ENCODE measurements at places on chromosomes 4 and X. TPM values are rescaled to one million over a fixed set of nuclear protein-coding genes. Genes with fewer than 3 reads are reported as not detected.
A peak's percentile ranks its signal among the peaks of the same experiment; 100 is the strongest.

- no peak for DNase-seq
Measured at GRCh38 chr4:149788300-149788699, 27.3 kb downstream of the IQCM start.

Gene CENPVL1
- not detected for total RNA-seq

GRCh38 chr4:8319061-8319460 is 49.5 kb downstream of the HTRA3 start:
- DNase-seq: no peak

- DNase-seq: peak; percentile 20
Measured at GRCh38 chr4:15006416-15007024, 4.2 kb downstream of the CPEB2 start.

DNA sequence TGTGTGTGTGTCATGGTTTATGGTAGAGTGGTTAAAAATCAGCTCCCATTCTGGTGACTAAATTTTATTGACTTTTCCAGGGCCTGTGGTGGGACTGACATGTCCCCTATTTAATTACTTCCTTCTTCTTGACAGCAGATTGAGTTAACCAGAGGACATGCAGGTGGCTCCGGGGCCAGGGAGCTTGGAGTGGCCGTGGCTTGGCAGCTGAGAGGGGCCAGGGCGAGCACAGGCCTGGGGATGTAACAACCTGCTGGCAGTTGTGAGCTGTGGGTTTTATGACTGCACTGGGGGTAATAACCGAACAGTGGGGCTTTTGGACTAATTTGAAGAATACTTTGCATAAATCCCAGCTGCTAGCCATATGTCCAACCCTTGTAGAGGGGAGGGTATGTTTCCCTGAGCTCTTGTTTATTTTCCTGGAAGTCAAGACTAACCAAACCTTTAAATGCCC is 186.0 kb downstream of the MID1IP1 start:
- peak; percentile 6 for DNase-seq

DNA sequence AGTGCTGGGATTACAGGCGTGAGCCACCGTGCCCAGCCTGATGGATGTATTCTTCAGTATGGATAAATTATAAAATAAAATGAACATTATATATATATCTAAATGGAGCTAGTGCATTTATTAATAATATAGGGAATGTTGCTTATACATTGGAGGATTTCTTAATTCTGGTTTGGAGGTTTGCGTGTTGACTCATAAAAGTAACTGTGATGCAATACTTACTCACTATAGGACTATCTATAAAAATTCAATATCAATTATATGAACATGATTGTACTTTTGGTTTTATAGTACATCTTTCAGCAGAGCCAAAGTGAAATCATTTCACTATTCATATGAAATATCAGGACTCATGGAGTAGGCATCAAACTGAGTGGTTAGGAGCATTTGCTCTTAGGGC is 3.2 kb upstream of the AREG start:
- no peak for DNase-seq

DNA sequence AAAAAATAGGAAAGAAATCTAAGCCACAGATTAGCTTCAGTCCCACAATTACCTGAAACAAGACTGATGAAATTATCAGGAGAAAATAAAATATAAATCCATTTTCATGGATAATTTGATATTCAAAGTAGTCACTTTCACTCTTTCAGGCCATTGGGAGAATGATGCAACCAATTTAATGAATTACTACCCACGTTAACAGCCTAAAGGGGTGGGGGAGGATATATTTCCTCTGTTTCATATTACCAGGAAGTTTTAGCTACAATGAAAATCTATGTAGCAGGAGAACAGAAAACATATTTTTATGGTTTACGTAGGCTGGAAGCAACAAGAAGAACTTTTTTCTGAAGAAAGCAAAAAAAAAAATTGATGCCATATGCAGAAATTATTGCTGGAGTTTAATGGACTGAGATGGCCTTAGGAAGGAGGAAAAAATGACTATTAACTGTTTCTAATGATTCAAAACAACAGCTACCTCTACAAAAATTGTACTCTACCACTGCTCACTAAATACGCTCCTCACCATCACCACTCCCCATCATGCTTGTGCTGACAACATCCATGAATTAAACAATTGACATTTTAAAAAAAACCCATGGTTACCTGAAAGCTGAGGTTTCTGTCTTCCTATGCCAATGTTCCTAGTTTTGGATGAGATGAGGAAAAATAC is 100.9 kb downstream of the CXXC4 start:
- DNase-seq: no peak

DNA sequence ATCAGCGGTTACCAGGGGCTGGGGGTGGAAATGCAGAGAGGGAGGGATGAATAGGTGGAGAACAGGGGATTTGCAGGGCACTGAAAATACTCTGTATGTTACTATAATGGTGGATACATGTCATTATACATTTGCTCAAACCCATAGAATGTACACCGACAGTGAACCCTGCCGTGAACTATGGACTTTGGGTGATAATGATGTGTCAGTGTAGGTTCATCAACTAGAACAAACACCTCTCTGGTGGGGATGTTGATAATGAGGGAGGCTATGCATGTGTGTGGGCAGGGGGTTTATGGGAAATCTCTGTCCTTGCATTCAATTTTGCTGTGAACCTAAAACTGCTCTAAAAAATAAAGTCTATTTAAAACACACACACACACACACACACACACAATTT is 11.5 kb downstream of the HPSE start:
- DNase-seq: no peak

GRCh38 chrX:112874614-112875013 is 34.0 kb upstream of the AMOT start:
- DNase-seq: no peak

- no peak for DNase-seq
Measured at GRCh38 chr4:7199771-7200441, 7.6 kb downstream of the SORCS2 start.

Gene SLIT2
- 40.4 TPM for total RNA-seq

DNA sequence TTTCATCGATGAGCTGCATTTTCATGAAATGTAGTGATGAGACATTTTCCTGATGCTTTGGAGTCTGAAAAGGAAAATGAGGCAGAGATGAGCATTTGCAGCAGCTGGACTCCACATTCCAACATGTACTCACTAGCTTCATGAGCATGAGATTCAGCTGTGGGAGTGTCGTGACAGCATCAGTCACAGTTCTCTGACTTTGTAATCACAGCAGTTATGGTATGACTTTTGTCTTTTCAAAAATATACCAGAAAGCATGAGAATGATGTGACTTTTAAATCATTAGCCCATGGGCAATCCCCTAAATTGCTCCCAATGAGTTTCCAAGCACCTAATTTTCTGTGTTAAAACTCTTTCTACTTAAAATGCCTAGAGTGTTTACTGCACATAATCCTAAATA is 18.3 kb upstream of the MSL3 start:
- DNase-seq: peak; percentile 18

GRCh38 chr4:8463811-8464210 is 23.2 kb downstream of the TRMT44 start:
- no peak for DNase-seq

DNA sequence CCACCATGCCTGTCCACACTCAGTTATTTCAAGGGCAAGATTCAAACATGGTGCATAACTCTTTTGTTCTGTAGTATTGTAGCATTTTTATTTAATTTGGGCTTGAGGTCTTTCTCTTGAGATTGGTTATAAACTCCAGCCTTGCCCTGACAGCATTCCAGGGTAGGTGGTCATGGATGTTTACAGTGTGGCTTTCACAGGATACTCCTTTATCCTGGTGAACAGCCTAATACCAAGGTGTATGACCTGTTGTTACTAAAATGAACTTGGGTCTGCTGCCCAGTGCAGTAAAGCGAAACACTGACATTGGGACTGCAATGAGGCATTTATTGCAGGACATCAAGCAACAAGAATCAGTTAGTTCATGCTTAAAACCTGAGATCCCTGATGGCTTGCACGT is 434.8 kb downstream of the ANKRD50 start:
- no peak for DNase-seq

Gene GPM6B
- 17.5 TPM for total RNA-seq

GRCh38 chr4:87092389-87093141 is 127.9 kb downstream of the KLHL8 start:
- DNase-seq: no peak

- DNase-seq: no peak
Measured at GRCh38 chr4:88693792-88694191, 3.8 kb downstream of the NAP1L5 start.

- no peak for DNase-seq
Measured at GRCh38 chrX:53440621-53441517, 6.7 kb upstream of the HSD17B10 start.

Gene ASB12
- total RNA-seq: 2.6 TPM

Gene SULT1E1
- 53.0 TPM for total RNA-seq

DNA sequence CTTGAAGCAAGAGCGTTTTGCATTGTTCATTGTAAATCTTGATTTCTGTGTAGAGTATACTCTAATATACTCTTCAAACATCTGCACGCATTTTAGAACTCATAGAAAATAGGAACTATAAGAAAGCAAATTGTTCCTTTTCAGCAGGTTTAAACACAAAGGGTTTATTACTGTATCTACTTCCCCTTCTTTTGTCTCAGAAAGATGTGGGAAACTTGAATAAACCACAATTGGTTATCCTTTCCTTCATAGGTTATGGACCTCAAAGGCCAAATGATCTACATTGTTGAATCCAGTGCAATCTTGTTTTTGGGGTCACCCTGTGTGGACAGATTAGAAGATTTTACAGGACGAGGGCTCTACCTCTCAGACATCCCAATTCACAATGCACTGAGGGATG is 46.0 kb upstream of the GUCY1B1 start:
- DNase-seq: no peak

All from skin of body (tissue), 3 donors.